ENCODE measurements at places on chromosomes 3 and 15.

- DNase-seq = no peak
Measured at GRCh38 chr3:58184309-58184981, 26.3 kb downstream of the DNASE1L3 start.

- DNase-seq = peak; percentile 10
Measured at GRCh38 chr3:112643621-112644240, 2.8 kb upstream of the CCDC80 start.

GRCh38 chr3:49422379-49423248 lies at the start of gene AMT:
Gene AMT, minus strand, starts transcription at chr3:49422473. Its CDS starts 23 bp downstream, at chr3:49422450.
- no peak for DNase-seq

DNA sequence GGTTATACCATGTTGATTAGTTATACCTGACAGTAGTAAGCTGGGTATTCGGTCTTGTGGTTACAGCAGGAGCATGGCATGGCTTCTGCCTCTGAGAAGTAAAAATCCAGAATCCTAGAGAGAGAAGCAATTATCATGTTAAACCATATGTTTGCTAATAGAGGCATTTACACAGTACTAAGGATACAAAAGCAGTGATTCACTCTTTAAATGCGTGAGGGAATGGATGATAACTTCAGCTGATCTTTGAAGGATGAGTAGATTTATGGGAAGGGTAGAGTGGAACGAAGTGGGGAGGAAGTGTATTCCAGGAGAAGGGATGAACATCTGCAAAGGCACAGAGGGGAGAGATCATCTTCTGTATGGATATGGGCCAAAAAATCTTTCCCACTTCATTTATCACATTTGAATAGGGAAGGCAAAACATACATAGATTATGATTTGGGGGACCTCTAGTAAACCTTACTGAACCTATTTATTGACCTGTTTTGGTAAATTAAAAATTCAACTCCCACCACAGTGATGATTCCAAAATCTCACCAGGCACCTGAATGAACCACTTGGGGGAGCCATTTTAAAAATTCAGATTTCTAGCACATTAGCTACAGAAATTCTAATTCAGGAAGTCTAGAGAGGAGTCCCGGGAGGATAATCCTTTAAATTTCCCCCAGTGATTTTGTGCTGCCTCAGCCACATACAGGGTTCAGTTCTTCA lies 35.1 kb downstream of the IGSF10 start:
- no peak for DNase-seq

DNA sequence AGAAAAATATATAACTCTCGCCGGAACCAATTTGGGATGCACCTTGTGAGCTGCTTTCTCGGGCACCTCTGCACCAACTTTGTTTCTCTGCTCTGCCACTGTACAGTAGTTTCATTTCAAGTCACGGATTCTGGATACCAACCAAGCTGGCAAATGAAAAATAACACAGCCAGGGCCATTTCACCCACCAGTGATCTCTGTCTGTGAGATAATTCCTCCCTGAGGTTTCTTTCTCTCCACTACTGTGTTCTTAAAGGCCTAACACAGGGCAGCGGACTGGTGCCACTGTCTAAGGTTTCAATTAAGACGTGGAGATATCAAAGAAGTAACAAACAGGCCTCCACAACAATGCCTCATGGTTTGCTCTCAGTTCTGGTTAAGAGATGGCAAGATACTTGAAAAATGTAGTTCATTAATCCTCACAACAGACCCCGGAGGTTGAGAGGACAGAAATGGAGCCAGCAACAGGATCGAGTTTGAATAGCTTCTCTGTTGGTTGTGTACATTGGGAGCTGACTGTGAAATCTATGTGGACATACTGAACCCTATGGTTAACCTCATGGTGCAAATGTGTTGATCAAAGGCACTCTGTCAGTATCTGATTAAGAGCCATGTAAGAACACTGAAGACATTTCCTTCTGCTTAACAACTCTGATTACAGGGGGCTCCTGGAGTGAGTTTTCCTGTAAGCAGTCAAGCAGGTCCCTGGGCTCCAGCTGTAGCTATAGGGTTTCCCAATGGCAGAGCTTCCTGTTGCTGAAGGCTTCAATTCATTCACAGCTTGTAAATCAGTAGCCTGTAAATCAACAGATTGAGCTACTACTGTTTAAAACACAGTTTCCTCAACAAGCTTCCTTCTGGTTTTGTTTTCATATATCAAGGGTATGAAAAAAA lies 470.5 kb downstream of the EPHA3 start:
- no peak for DNase-seq

GRCh38 chr3:39783680-39784079 lies 25.7 kb upstream of the MYRIP start:
- no peak for DNase-seq

DNA sequence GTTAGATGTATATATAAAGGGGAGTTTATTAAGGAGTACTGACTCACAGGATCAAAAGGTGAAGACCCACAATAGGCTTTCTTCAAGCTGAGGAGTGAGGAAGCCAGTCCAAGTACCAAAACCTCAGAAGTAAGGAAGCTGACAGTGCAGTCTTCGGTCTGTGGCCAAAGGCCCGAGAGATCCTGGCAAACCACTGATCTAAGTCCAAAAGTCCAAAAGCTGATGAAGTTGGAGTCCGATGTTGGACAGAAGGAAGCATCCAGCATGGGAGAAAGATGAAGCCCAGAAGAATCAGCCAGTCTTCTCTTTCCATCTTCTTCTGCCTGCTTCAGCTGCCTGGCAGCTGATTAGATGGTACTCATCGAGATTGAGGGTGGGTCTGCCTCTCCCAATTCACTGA lies 107.5 kb downstream of the BCHE start:
- DNase-seq = no peak

GRCh38 chr15:98612490-98613110 lies 35.7 kb upstream of the IGF1R start:
- DNase-seq = no peak

DNA sequence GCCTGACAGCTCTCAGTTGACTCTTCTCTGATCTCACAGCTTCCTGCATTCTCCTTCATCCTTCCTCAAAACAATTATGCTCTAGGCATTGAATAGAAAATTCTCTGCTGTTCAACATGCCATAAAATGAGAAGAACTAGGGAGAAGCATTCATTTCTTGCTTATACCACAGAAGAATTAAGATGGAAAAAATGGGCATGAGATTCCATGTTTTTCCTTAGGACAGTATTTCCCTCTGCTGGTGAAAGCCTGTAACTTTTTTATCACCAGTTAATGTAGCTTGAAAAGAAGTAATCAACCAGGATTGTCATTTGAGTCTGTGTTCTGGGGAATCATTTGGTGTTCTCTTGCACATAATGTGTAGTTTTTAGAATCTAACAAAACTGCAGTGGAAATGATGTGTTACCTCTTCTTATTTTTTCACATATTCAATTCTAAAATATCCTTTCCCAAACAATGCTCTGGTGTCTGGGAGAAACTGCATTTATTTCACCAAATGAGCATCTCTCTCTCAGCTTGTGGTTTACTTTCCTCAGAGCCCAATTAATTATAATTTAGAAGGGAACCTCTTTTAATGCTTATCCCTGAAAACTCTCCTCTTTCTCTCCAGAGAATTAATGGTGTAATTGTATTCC lies 92.8 kb upstream of the DCBLD2 start:
- no peak for DNase-seq

- DNase-seq = no peak
Measured at GRCh38 chr3:98780343-98780742, 17.2 kb downstream of the ST3GAL6 start.

DNA sequence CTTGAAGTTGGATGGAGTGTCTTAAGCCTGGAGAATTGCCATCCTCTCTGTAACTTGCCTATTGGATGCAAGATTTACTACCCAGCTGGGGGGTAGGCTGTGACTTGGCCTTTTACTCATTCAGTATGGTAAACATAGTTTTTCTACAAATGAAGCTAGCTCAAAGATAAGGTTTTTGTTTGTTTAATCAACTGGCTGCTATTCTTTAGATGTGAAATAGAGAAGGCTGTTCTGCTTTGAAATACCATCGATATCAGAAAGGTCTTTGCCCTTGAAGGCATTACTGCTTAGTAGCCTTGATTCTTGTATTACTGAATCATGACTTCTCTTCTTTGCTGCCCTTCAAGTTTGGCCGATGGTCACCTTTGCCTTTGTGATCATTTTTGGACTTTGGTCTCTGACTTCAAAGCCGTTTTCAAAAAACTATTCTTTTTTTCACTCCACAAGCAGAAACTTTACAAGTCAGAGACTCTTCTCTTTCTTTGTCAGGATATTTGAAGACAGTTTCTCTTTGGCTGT lies 83.1 kb downstream of the GAP43 start:
- DNase-seq = no peak

DNA sequence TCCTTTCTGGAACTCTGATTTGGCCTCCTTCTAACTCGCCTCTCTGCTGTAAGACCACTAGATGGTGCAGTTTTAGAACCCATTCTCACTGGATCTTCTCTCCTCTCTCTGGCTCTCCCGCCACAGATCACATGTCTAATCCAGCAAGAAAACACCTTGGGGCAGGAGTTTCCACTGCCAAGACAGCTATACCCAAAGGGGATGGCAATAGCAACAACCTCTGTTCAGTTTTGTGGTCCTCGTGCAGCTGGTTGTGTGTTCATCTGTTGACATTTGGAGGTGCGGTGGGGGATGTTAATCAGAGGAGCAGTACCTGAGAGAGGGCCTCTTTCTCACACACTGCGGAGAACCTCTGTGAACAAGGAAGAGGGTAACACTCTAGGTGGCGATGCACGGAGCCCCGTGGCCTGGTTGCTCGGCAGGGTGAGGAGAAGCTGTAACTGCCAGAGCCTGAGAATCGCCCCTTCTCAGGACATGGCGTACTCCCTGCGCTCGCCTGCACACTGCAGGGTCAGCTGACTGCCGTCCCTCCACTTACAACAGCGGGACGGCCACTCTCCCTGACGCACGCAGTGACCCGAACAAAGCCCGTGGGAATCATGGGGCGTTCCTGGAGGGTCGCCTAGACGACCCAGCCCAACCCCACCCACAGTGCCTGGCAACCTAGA lies at the start of gene TEX55:
Gene TEX55, plus strand, starts transcription at position 666 of the 668 bp plus-strand sequence. CDS start 25 bp downstream, outside the sequence.
- peak; percentile 16 for DNase-seq

DNA sequence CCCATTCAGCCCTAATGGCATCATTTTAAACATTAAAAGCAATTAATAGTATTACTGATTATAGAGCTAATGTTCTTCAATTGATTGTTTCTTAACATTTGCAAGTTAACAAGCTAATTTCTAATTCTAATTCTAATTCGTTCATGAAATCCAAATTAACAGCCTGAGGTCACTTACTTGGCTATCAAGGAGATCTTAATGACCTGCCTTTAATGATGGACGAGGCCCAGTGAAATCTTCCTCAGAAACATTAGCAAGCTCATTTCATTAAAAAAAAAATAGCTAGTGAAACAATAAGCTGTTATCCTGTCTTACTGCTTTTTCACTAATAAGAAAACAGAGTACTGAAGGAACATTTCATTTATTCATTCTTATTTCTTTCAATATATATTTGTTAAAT lies 15.4 kb upstream of the RNF7 start:
- no peak for DNase-seq

- DNase-seq = no peak
Measured at GRCh38 chr3:5072100-5072816, 49.8 kb upstream of the ARL8B start.

DNA sequence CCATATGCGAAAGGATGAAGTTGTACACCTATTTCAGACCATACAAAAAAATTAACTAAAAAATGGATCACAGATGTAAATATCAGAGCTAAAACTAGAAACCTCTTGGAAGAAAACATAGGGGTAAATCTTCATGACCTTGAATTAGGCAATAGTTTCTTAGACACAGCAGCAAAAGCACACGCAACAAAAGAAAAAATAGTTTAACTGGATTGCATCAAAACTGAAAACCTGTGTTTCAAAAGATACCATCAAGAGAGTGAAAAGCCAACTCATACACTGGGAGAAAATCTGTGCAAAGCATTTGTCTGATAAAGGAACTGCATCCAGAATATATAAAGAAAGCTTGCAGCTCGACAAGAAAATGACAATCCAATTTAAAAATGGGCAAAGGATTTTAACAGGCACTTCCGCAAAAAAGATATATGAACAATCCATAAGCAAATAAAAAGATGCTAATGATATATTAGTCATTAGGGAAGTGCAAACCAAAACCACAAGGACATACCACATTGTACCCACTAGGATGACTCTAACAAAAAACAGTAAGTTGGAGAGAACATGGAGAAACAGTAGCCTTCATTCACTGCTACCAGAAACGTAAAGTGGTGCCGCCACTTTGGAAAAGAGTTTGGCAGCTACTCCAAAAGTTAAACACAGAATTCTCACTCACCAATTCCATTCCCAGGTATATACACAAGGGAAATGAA lies 263.1 kb downstream of the ADAMTS17 start:
- no peak for DNase-seq

DNA sequence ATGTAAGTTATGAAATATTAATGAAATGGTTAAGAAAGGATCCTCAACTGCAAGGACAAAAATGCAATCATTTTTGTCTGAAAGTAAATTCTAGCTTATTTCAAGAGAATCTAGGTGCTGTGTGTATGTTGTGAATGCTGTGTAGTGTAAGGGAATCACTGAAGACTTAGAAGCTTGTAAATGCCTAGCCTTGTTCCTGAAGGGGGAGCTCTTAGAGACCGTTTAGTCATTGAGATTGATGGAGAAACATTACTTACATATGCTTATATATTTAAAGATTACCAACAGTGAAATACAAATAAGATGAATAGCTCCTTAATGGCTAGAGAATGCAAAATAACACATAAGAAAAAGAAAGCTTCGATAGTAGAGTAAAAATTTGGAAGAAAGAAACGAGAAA lies 67.9 kb downstream of the CNTN4 start:
- DNase-seq = no peak

- peak; percentile 45 for DNase-seq
Measured at GRCh38 chr3:194671511-194671899, 486 bp downstream of the LSG1 start.

DNA sequence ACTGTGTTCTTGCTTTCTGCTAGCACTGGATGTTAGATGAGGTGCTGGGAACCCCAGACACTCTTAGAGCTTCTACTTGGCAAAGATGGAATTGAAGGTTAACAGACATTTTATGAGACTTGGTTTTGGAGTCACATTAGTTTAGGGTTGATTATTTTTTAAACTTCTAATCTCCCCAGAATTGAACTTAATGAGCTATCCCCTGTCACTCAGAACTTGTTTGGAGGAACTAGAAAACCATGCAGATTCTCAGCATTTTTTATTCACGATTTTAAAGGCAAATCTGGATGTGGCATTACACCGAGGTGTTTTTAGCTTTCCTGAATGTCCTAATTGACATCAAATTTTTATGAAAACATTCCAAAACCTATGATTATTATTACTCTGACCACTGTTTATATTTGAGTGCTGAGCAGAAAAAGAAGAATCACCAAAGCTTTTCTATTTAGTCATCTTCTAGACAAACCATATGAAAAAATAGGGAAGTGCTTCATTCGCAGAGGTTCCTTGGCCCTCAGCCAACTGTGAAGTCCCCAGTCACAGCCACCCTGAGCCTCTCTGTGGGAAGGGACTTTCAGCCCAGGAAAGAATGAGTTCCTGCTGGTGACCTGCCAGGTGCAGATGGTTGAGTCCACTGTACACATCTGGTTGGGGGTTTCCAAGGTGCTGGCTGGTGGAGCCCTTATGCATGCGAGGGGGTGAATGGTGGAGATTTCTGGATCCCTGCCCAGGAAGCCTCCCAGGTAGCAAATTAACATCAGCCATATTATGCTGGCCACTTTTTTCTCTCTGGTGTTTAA lies 196.0 kb upstream of the TOPAZ1 start:
- DNase-seq = peak; percentile 4

- no peak for DNase-seq
Measured at GRCh38 chr3:27521872-27522265, 37.7 kb upstream of the SLC4A7 start.

GRCh38 chr3:8519156-8519555 lies 17.5 kb downstream of the LMCD1 start:
- no peak for DNase-seq

Data from CD4-positive, alpha-beta T cell treated with Interleukin-6 at 100 ng/mL for 8 hours (primary cell).